ENCODE measurements at places on chromosomes 6 and 20.

DNA sequence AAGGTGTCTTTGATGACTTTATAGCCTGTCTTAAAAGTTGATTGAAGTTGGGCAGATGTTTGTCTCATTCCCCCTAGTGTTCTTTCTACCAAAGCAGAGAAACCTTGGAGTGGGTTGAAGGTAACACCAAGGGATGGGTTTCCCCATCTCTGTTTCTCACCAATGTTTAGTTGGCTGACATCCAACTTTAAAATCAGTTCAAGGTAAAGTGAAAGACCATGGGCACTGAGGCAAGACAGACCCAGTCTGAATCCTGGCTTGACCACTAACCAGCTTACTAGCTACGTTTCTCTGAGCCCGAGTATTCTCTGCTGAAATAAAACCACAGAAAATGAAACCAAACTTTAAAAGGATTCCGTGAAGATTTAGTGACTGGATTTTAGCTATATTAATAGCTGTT is 258.9 kb downstream of the KIF16B start:
- DNase-seq: no peak

DNA sequence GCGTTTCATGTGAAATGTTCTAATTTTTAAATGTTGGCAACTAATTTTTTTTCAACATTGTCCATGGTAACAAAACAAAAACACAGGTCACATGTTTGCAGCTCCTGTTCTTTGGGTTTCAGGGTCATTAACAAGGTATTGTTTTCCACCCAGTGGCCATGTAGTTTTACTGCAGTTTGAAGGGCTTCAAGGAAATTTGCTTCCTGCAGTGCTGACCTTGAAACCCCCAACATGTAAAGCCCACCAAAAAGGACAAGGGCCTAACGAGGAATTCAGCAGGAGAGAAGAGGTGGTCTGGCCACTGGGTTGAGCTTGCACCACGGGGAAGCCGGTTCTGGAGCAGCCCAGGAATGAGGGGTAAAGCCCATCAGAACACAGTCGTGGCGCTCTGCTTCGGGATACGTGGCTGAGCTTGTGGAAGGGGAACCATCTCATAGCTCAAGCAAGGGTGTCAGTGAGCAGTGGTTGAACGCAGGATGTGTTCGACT is 13.9 kb upstream of the KLHL31 start:
- peak; percentile 75 for DNase-seq

DNA sequence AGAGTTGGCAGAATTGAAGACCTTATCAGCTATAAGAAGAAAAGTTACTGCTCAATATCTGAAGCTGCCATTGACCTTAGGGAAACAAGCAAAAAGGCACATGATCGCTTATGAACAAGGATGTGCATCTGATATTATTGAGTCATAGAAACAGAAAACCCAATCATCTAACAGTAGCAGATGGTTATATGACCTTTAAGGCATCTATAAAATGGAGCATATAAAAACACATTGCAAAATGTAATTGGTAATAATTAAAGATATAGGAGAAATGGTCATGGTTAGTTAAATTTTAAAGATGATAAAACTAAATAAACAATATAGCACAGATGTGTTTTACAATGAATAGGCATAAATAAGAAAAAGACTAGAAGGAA is 260.1 kb upstream of the TAB2 start:
- no peak for DNase-seq

DNA sequence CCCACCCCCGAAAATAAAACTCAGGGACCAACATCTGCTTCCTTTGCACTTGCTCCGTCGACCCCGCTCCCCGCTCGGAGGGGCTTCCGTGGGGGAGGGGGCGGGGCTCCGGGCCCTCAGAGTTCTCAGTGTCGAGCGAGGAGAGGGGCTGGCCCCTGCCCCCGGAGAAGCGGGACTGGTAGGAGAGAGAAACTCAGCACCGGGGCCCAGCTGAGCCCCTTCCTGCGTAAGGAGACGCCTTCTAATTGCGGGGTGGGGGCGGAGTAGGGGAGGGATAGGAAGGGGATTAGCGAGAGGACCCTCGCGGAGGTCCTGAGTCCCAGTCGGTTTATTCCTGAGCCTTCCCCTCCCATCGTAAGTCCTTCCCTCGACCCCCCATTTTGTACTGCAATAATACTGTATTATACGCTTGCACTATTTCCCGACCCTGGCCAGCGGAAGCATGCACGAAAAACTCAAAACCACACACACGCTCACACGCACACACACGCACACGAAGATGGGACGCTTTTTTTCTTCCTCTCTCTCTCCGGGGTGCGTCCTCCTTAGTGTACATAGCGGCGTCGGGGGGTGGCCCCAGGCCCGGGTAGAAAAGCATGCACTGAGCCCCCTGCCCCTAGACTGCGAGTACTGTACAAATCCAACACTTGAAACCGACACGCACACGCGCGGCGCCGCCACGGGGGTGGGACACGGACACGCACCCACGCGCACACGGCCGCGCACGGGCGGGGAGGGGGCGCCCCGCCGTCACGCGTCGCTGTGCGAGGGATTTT is 22.1 kb upstream of the SLC22A7 start:
- DNase-seq: peak; percentile 47

GRCh38 chr20:55882910-55883309 is 122.4 kb downstream of the CBLN4 start:
- DNase-seq: no peak

DNA sequence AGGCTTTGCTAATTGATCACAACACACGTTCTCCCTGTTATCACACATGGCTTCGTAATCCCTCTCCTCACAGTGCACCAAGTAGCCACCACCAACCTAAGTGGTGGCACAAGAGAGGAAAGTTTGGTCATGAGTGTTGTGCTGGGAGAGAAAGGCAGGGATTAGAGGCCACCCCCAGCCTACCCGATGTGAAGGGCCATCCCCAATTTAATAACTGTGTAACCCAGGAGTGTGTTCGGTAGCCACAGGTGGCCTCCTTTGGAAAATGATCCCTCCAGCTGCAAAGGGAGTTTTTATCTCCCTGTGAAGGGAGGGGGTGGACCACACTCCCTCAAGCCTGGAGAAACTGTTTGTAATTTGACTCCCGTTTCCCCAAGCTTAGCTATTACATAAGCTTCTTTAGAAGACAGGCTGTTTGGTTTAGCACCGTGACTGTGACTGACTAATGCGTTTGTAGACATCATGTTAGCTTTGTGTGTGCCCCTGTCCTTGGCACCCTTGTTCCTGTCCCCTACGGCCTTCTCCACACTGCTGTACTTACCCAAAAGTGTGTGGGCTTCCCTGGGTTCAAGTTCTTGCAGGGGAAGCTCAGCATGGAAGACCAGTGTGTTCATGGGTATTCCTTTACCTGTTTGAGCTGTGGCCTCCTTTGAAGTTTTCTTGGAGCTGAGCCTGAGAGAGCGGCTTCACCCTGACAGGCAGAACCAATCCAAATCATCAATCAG is 20.6 kb downstream of the PPP1R16B start:
- DNase-seq: peak; percentile 49

GRCh38 chr6:37277001-37277409 is 19.1 kb upstream of the TMEM217 start:
- no peak for DNase-seq

- DNase-seq: no peak
Measured at GRCh38 chr6:67102743-67103142, 1395.7 kb upstream of the EYS start.

DNA sequence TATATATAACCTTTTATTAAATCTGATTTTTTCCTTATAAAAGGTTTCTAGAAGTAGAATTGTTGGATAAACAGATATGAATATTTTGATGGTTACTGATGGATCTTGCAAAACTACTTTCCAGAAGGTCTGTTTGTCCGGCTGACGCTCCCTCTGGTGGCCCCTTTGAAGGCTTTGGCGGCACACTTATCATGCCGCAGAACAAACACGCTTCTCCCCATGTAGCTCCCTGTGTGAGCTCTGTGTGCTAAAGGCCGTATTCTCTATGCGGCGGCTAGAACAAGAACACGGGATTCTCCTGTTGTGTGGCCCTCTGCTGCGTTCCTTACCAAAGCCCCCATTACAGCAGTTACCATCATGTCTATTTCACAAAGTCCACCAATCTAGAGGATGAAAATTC is 30.0 kb downstream of the PPP1R3G start:
- peak; percentile 88 for DNase-seq

- no peak for DNase-seq
Measured at GRCh38 chr6:147421903-147422302, 86.6 kb upstream of the SAMD5 start.

- no peak for DNase-seq
Measured at GRCh38 chr20:53919886-53920285, 150.5 kb downstream of the BCAS1 start.

DNA sequence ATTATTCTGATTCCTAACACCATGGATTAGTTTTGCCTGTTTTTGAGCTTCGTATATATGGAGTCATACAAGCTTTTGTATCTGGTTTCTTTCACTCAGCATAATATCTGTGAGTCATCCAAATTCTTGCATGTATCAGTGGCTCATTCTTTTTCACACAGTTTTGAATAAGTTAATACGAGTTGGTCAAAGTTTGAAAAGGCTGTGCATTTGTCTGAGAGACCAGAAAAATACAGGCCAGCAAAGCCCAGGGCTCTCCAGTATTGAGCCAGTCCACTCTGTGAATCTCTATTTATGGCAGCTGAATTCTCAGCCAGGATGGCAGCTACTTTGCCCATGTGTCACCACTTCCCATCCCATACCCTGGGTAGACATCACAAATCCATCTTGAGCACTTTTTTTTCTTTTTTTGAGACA is 7.2 kb upstream of the CHMP4B start:
- DNase-seq: no peak

DNA sequence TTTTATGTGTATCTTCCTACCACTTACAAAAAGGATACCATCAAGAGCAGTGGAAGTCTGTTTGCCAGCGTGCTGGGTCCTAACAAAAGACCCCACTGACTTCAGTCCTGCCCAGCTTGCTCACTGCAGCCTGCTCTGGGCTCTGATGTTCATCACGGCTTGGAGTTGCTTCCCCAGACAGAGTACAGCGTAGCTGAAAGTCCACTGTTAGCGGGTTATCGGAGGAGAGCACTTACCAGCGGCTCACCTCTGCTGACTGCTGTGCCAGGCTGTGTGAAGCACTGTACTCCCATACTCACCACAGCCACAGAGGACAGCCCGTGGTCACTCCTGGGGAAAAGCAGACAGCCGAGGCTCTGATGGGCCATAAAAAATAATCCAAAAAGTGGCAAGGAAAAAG is 40.2 kb downstream of the CTCFL start:
- no peak for DNase-seq

DNA sequence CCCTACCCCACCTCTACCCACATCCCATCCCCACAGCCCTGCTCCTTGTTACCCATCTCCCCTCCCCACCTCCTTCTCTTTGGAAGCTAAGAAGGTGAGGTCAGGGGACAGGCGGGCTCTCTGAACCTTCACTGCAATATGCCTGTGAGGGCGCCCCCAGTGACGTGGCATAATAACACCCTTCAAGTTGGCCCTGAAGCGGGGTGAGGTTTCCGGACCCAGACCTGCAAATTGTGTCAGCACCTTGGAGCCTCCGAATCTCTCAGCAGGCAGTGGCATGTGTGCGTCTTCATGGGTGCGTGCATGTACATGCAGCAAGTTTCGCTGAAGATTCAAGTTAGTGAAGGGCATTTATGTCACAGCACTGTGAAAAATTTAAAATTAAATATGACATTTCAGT is 114.6 kb downstream of the SOBP start:
- no peak for DNase-seq

- DNase-seq: peak; percentile 35
Measured at GRCh38 chr20:64091770-64092169, 7.6 kb upstream of the LKAAEAR1 start.

DNA sequence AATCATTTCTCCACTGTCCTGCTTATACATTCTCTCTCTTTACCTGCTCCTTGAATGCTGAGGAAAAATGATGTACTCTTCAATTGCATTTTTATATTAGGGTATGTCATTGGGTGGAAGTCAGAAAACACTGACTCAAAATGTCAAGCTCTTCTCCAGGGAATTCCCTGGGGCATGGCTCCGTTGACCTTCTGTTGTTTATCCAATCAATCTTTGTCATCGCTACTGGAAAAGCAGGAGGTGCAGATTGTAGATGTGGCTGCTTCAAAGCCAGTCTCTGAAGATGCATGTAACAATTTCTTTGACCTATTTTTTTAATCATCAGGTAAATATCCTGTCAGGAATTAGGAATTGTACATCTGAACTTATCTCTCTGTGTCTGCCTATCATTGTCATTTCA is 63.9 kb upstream of the TENT5A start:
- DNase-seq: peak; percentile 8

DNA sequence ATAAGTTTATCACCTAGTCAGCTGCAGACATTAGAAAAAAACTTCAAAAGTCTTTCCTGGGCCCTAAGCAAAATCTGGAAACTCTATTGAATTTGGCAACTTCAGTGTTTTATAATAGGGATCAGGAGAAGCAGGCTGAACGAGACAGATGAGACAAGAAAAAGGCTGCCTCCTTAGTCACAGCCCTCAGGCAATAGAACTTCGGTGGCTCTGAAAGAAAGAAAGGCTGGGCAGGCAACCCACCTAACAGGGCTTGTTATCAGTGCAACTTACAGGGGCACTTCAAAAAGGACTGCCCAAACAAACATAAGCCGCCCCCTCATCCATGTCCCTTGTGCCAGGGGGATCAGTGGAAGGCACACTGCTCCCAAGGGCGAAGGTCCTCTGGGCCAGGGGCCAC is 657.9 kb upstream of the HS3ST5 start:
- DNase-seq: no peak

DNA sequence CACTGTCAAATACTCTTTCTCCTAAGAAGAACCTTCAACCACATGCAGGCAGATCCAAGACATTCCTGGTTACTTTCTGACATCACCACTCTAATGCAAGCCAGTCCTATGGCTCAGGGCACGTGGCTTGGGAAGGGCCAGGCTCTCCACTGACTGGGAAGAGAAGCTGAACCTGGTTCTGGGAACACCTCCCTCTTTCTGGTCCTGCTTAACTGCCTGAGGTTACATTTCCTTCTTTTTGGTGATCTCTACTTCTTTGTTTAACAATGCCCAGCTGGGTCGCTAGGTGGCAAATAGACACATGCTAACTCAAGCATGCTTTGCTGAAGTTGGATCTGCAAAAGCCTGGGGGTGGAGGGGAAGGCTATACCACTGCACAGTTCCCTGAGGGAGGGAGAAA is 249.8 kb downstream of the GMDS start:
- peak; percentile 24 for DNase-seq

- peak; percentile 82 for DNase-seq
Measured at GRCh38 chr6:99613409-99613704, 6.7 kb downstream of the PRDM13 start.

GRCh38 chr6:107064579-107065065 is 36.6 kb downstream of the MTRES1 start:
- no peak for DNase-seq
